ENCODE measurements at places on chromosomes 12 and 14.
A peak's percentile ranks its signal among the peaks of the same experiment; 100 is the strongest.

DNA sequence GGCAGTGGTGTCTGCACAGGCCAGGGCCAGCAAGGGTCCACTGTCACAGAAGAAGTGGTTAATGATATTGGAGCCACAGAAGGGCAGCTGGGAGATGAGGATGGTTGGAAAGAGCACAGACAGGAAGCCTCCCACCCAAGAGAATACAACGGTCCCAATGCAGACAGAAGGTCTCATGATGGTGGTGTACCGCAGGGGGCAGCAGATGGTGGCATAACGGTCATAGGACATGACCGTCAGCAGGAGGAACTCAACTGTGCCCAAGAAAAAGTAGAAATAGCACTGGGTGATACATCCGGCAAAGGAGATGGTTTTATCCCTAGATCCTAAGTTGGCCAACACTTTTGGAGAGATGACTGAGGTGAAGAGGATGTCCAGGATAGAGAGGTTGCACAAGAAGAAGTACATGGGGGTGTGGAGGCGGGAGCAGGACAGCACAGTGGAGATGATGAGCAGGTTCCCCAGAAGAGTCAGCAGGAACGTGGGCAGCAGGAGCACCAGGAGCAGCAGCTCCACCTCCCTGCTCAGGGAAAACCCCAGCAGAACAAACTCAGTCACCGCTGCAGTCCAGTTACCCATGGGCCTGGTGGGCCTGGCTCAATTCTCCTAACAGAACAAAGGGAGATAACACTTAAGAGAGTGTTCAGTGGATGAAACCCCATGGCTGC is 9.8 kb downstream of the OR6J1 start:
- no peak for DNase-seq

GRCh38 chr14:68692216-68692615 is 100.7 kb downstream of the ZFP36L1 start:
- no peak for DNase-seq

GRCh38 chr12:91774434-91774921 is 371.2 kb downstream of the BTG1 start:
- DNase-seq, result no peak

DNA sequence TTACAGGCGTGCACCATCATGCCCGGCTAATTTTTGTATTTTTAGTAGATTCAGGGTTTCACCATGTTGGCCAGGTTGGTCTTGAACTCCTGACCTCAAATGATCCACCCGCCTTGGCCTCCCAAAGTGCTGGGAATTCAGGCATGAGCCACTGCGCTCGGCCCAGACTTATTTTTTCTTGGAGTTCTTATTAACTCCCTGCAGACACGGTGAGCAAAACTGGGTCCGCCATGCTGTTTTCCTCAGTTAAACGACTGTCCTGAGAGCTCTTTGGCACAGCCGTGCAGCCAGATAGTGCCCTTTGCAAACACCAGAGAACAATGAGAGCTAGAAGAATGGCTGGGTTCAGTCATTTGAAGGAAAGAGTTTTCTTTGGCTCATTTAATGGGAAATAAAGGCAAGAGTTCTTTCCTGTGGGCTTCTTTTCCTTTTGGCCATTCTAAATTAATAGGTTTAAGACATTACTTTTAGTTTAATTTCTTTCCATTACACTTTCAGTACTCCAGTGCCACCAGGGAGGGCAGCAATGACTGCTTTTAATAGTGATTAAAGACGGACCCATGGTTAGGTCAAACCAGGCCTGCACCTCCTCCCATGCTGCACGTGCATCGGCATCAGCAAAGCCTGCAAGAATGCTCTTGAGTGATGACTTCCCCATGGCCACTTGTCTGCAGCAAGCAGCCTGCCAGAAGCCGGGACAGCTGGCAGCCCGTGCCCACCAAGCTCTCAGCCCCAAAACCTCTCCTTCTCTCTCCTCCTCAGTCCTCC is 60.7 kb downstream of the VCPKMT start:
- DNase-seq, result no peak

DNA sequence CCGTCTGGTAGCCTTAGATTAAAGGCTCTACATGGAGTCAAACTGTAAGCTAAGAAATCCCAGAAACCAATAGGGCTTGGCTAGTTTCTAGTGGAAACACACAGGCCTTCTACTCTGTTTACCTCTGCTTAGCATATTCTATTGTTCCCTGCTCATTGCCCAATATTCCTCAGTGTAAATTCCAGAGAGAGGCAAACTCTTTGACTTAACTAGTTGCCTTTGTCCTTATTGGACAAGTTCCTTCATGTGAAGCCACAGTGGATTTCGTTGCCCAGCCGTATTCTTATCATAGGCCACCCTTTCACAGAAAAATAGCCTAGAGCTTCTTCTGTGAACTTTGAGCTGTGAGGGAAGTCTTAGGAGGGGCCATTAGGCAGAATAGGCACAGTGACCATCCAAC is 186.1 kb downstream of the PLCZ1 start:
- DNase-seq, result no peak

DNA sequence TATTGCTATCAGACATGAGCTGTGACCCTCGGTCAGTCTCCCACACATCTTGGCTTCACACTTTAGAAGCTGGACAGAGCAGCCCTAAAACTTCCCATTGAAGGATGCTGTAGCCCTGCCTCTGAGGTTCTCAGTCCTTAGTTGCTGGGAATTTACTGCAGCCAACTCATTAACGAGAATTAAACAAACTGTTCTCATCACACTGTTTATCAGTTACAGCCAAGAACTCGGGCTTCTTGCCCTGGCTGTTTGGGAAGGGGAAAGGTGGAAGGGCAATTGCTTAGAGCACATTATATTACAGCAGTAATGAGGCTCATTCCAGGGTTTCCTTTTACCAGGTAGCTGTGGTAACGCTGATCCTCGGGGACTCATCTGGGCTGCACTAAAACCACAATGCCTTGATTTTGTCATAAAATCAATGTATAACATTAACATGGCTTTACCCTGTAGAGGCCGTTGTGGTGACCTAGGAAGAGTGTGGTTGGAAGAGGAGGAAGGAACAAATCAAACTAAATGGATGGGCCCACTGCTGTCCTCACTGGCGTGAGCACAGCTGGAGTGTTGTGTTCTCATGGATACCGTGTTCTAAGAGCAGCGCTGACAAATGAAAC is 87.1 kb downstream of the GPR135 start:
- no peak for DNase-seq

GRCh38 chr12:31850268-31850667 is 108.9 kb upstream of the RESF1 start:
- DNase-seq, result no peak

DNA sequence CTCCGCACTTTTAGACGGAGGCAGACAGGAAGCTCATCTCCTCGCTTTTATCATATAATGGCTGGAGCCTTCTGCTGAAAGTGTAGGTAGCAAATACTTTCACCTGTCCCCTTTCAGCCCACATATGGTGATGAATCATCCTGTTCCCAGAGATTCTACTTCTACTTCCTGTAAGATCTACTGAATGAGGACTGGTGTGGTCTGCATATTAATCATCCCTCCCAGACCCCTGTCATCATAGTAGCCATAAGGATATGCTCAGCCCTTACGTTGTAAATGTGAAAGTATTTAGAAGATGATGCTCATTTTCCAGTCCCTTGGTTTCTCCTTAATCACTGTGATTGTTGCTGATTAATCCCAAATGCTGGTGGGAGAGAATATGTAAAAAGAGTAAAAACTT is 268.2 kb upstream of the GRIP1 start:
- DNase-seq, result no peak

DNA sequence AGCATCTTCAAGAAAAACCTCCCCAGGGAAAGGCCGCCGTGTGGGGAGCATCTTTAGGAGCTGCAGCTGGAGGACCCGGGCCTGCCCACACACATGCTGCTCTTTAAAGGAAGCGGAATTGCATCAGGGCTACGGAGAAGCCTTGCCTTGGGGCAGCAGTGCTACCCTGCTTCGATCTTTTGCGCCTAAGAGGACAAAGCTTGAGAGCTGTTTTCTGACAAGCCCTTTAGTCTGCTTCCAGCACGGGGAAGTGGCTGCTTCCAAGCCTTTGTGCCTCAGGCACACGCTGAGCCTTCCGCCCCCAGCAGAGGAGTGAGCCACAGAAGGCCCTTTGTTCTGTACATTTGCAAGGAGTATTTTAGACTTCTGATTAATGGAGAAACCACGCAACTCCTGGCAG is 31.5 kb downstream of the COA8 start:
- DNase-seq, result peak; percentile 69

- no peak for DNase-seq
These were observed 125.8 kb downstream of the CCDC91 start for GRCh38 chr12:28316049-28316448.

DNA sequence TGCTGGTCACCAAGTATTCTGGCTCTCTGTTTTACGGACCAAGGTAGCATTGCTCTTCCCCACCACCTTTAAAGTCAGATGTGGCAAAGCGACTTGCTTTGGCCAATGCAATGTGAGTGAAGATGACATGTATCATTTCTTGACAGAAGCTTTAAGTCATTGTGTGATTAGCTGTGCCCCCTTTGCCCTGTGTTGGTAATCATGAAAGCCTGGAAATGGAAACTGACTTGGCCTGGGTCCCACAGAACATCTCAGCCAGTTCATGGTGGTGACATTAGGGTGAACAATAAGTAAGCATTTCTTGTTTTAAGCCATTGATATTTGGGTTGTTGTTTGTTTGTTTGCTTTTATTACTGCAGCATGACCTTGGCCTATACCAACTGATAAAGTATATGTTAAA is 15.9 kb upstream of the YLPM1 start:
- DNase-seq, result no peak

DNA sequence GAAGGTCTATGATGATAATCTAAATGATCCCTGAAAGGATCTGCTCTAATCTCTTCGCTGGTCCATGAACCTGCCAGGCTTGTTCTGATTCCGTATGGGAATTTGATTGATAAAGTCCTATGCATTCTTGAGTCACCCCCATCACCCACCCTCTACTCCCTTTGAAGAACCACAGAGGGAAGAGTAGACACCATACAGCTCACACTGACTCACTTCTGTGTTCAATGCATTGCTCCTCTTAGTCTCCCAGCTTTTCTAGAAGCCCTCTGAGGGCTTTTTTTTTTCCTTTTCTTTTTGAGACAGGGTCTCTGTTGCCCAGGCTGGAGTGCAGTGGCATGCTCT is 18.5 kb upstream of the GPRC5A start:
- DNase-seq, result no peak

- DNase-seq, result no peak
These were observed 195.6 kb upstream of the SSTR1 start for GRCh38 chr14:38012056-38012455.

GRCh38 chr12:39830171-39830570 is 210.6 kb upstream of the ABCD2 start:
- no peak for DNase-seq

DNA sequence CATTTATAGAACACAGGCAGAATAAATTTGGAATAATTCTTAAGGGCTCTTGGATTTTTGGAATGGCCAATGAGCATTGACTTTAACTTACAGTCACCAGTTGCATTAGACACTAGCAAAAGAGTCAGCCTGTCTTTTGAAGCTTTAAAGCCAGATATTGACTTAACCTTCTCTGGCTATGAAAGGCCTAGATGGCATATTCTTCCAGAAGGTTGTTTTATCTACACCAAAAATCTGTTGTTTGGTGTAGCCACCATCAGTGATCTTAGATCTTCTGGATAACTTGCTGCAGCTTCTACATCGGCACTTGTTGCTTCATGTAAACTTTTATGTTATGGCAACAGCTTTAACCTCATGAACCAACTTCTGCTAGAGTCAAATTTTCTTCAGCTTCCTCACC is 10.4 kb downstream of the PCNX1 start:
- no peak for DNase-seq

GRCh38 chr12:100229036-100229635 is 28.5 kb downstream of the ACTR6 start:
- DNase-seq, result no peak

GRCh38 chr12:47377414-47378221 is 297.9 kb upstream of the AMIGO2 start:
- DNase-seq, result peak; percentile 81

DNA sequence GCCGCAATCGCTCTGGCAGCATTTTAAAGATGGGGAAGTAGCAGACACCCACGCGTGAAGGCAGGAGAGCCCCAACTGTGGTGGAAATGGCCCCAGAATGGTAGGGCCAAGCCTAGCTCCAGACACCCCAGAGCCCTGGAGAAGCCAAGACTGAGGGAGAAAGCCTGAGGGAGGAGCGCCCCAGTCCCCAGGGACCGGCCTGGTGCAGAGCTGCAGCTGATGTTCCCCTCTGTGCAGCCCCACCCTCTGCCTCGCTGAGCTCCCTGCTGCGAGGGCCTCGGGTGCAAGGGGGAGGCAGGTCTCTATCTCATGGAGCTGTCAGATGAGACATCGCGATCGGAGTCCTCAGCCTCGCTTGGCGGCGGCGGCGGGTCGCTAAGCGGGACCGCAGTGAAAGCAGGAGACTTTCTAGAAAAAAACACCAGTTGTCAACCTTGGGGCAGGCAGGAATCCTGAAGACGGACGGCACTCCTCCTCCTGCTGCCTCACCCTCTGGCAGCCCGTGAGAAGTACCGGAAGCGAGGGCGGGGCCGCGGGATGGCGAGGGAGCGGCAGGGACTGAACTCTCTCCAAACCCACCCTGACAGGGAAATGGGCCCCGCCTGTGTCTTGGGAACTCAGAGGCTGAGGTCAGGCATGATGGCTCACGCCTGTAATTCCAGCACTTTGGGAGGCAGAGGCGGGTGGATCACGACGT is 6.0 kb downstream of the GAPDH start:
- DNase-seq, result peak; percentile 35

DNA sequence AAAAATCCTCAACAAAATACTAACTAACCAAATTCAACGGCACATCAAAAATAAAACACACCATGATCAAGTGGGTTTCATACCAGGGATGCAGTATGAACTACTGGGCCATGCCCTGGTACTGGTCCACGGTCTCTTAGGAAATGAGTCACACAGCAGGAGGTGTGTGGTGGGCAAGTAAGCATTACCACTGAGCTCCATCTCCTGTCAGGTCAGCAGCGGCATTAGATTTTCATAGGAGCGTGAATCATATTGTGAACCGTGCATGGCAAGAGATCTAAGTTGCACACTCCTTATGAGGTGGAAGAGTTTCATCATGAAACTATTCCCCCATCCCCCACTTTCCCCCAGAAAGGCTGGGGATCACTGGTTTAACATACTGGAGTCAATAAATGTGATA is 6.7 kb upstream of the LGR5 start:
- DNase-seq, result no peak

- DNase-seq, result no peak
These were observed at the start of gene IL23A for GRCh38 chr12:56338308-56339157. Gene IL23A (plus strand): TSS chr12:56338884. CDS start chr12:56339045, 161 bp downstream.

- no peak for DNase-seq
These were observed 1125.7 kb upstream of the FLRT2 start for GRCh38 chr14:84404246-84404645.

GRCh38 chr12:63928305-63928704 is 83.8 kb downstream of the SRGAP1 start:
- DNase-seq, result no peak

DNA sequence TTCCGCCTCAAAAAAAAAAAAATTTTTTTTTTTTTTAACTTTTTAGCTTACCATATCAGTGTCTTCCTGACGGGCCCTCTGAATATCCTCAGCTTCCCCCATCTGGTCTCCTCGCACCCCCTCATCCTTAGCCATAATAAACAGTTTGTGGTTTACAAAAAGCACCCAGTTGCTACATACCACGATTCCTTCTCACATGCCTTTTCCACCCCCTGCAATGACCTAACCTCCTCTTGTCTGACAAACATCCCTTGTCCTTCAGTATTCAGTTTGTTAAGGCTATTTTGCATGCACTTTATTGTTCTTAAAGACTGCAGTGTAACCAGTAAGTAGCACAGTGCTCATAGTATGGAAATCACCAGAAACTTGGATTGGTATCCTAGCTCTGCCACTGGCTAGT is 88.5 kb downstream of the PPM1H start:
- DNase-seq, result no peak

GRCh38 chr14:68312884-68313610 is 479.8 kb downstream of the ZFP36L1 start:
- no peak for DNase-seq

Data from retinal pigment epithelial cell (primary cell).